ENCODE measurements at places on chromosomes 7 and 10.

- peaks cover 9% of the 10 kb centered on the region for H3K4me1 ChIP-seq
- H3K27me3 ChIP-seq, result no peaks in the 10 kb centered on the region
- H3K4me3 ChIP-seq, result no peak overlapping the region
- H3K27ac ChIP-seq, result peak overlapping the region; percentile 8
Measured at GRCh38 chr7:128747327-128748079, 8.3 kb downstream of the CALU start.

GRCh38 chr10:106894692-106895091, 269.8 kb downstream of the SORCS1 start:
- H3K36me3 ChIP-seq, result no peaks in the 10 kb centered on the region
- no peaks in the 10 kb centered on the region for H3K27me3 ChIP-seq
- H3K4me1 ChIP-seq, result peaks cover 11% of the 10 kb centered on the region
- H3K4me3 ChIP-seq, result no peak overlapping the region
- no peak for DNase-seq

- peaks cover 7% of the 10 kb centered on the region for H3K4me1 ChIP-seq
- H3K4me3 ChIP-seq, result no peak overlapping the region
- no peak overlapping the region for H3K27ac ChIP-seq
- DNase-seq, result no peak
Measured at GRCh38 chr10:74290708-74291107, 139.7 kb downstream of the ADK start.

DNA sequence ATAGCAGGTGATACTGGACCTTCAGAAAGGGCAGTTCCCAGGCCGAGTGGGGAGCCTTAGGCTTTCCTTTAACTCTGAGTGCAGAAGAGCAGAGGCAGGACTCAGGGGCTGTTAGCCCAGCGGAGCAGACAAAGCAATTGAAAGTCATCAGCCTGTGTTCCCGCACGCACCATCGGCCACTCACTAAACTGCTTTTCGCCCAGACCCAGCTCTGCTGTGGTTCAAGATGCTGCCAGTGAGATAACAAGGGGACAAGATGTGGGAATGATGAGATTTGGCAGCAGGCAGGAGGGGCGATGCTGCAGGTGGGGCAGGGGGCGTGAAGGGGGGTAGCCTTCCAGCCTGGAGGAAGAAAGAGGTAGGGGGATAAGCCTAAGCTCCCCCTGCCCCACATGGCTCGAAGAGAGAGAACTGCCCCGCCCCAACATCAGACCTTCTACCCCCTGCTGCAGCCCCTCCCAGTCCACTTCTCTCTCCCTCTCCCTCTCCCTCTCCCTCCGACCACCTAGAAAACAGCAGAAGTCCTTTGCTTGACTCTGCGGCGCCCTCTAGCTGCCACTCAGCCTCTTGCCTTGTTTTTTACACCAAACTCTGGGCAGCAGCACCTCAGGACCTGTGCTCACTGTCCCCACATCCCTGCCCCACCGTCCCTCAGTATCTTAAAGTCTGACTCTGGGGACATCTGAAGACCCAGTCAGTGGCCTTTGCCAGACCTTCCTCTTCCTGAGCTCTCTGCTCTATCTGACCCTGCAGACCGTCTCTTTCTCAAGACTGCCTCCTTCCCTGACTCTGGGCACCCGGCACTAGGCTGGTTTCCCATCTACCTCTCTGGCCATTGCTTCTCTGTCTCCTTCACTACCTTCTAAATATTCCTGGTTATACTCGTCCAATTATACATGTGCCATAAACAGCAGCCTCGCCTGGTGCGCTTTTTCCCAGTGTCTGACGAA, 110.5 kb downstream of the C10orf105 start:
- H3K4me3 ChIP-seq, result no peak overlapping the region
- no peaks in the 10 kb centered on the region for H3K27me3 ChIP-seq
- no peaks in the 10 kb centered on the region for H3K36me3 ChIP-seq
- H3K4me1 ChIP-seq, result peaks cover 17% of the 10 kb centered on the region

GRCh38 chr10:77405771-77406241, 231.8 kb downstream of the KCNMA1 start:
- H3K4me3 ChIP-seq, result no peak overlapping the region
- no peak overlapping the region for H3K27ac ChIP-seq
- peak; percentile 86 for DNase-seq
- H3K4me1 ChIP-seq, result no peaks in the 10 kb centered on the region
- no peaks in the 10 kb centered on the region for H3K36me3 ChIP-seq
- peaks cover 2% of the 10 kb centered on the region for H3K27me3 ChIP-seq

DNA sequence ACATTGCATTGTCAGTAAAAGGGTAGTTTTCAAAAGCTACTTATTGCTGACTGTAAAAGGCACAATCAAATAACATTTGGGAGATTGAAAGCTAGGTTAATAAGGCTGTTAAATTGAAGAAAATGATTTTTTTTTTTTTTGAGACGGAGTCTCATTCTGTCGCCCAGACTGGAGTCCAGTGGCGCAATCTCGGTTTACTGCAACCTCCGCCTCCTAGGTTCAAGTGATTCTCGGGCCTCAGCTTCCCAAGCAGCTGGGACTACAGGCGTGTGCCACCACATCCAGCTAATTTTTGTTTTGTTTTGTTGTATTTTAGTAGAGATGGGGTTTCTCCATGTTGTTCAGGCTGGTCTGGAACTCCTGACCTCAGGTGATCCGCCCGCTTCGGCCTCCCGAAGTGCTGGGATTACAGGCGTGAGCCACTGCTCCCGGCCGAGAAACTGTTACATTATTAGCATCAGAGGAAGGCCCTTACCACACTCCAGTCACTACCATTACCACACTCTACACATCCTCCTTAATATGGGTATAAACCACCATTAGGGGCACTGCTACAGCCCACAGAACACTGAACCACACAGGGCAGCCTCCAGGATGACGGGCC, 1.0 kb downstream of the CYP51A1 start:
- H3K4me3 ChIP-seq, result peak overlapping the region; percentile 95
- H3K36me3 ChIP-seq, result peaks cover 40% of the 10 kb centered on the region
- peak overlapping the region; percentile 99 for H3K27ac ChIP-seq
- H3K27me3 ChIP-seq, result no peaks in the 10 kb centered on the region
- peaks cover 20% of the 10 kb centered on the region for H3K4me1 ChIP-seq
- DNase-seq, result peak; percentile 41

DNA sequence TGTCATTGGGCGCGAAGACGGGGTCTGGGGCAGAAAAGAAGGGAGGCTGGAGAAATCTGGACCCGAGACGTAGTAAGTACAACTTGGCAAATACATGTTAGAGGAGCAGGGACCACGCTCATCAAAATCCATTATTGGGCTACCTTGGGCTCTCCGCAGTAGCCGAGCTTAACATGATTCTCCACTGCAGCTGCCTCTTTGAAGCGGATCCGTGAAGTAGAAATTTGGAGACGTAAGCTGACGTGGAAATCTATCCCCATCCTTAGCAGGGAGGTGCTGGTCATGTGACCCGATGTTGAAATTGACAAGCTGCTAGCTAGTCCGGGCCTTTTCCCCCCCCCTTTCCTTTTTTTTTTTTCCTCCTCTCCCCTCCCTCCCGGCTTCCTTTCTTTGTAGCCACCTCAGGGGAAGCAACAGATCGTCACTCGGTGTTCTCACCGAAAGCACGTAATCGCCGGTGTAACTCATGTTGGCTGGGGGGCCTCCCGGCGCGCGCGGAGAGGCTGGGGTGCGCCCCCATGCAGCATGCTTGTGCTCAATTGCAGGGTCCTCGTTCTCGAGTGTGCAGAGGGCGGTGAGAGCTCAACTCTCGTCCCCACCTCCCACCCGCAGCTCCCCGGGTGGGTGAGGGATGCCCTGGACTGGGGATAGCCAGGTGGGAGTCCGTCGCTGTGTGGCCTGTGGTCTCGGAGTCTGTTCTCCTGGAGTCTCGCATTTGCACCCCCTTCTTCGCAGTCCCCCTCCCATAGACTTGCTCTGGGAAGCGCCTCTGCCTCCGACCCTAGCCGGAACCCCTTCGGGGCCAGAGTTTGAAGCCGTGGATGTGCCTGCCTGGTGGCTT, at the start of gene HOXA11:
HOXA11 (minus strand) TSS at position 220 of the 841 bp plus-strand sequence; CDS start at position 132, 88 bp downstream.
- no peak within 1 kb of the TSS for H3K4me3 ChIP-seq
- no peak for DNase-seq
- H3K27me3 ChIP-seq, result peaks cover 84% of the 10 kb centered on the region
- peaks cover 22% of the 10 kb centered on the region for H3K4me1 ChIP-seq
- no peaks in the 10 kb centered on the region for H3K36me3 ChIP-seq
- no peak within 1 kb of the TSS for H3K27ac ChIP-seq

GRCh38 chr7:30433082-30433481, 45.5 kb downstream of the NOD1 start:
- peaks cover 2% of the 10 kb centered on the region for H3K36me3 ChIP-seq
- no peak for DNase-seq
- H3K4me1 ChIP-seq, result no peaks in the 10 kb centered on the region
- no peak overlapping the region for H3K4me3 ChIP-seq
- H3K27ac ChIP-seq, result no peak overlapping the region

DNA sequence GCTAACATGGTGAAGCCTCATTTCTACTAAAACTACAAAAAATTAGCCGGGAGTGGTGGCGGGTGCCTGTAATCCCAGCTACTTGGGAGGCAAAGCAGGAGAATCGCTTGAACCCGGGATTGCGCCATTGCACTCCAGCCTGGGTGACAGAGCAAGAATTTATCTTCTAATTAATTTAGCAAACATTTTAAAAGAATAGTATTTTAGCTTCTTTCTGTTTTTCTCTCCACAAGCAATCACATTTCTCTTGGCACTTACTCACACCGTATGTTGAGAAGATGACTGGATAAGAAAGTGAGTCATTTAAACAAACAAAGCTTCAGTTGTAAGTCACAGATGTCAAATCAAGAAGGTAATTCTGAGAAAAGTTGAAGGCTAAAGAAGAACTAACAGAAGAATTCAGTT, 264.0 kb downstream of the ARL4A start:
- H3K27me3 ChIP-seq, result no peaks in the 10 kb centered on the region
- no peak for DNase-seq
- H3K4me1 ChIP-seq, result peaks cover 10% of the 10 kb centered on the region

- H3K4me3 ChIP-seq, result no peak overlapping the region
- H3K27me3 ChIP-seq, result peaks cover 3% of the 10 kb centered on the region
- H3K36me3 ChIP-seq, result no peaks in the 10 kb centered on the region
- H3K4me1 ChIP-seq, result no peaks in the 10 kb centered on the region
Measured at GRCh38 chr7:129090300-129090907, 35.5 kb upstream of the TNPO3 start.

GRCh38 chr7:14055813-14056212, 66.3 kb upstream of the ETV1 start:
- H3K27ac ChIP-seq, result no peak overlapping the region
- DNase-seq, result no peak
- H3K4me3 ChIP-seq, result no peak overlapping the region

- H3K27me3 ChIP-seq, result peaks cover 4% of the 10 kb centered on the region
- no peaks in the 10 kb centered on the region for H3K4me1 ChIP-seq
- H3K27ac ChIP-seq, result no peak overlapping the region
- H3K36me3 ChIP-seq, result no peaks in the 10 kb centered on the region
- DNase-seq, result peak; percentile 30
Measured at GRCh38 chr10:12656518-12657142, 307.3 kb downstream of the CAMK1D start.

DNA sequence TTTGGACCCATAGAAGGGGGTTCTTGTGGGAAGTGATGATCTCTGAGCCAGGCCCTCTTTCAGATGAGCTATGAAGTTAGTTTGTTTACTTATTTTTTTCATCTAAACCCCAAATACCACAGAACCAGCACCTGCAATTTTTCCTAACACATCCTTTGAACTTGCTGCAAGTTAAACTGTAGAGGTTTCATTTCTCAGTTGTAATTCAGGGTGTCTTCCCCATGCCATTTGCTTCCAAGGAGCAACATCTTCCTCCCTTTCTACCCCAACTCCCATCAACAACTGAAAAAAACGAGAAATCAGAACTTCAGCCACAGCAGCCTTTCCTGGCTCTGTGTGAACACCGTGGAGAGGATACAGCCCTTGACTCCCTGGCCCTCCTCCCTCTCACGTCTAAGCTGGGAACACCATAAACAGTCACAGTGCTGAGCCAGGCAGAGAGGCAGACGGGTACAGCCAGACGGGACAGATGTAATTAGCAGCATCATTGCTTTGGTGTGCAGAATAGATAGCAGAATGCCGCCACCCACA, 63.6 kb downstream of the RGS10 start:
- H3K27me3 ChIP-seq, result peaks cover 5% of the 10 kb centered on the region
- H3K4me1 ChIP-seq, result no peaks in the 10 kb centered on the region
- no peaks in the 10 kb centered on the region for H3K36me3 ChIP-seq
- no peak overlapping the region for H3K4me3 ChIP-seq

DNA sequence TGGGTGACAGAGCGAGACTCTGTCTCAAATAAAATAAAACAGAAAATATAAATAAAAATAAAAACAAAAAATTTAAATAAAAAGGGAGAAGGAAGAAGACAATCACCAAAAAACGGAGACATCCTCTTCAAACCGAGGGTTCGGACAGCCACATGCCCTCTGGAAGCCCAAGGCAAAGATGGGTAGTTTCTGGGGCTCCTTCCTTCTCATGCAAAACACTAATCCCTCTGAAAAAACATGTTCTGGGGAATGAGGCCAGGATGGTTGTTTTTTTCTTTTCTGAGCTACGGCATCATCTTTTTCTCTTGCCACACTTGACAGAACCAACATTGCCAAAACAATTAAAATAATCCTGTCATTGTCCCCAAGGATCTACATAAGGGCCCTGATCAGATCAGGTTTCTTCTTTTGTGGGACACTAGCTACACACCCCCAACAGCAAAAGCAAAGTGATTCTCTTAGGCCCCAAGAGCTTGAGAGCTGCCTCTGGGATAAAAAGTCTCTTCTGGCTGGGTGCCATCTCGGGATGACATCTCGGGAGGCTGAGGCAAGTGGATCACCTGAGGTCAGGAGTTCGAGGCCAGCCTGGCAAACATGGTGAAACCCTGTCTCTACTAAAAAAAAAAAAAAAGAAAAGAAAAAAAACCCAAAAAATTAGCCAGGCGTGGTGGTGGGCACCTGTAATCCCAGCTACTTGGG, 14.2 kb upstream of the POR start:
- H3K4me1 ChIP-seq, result peaks cover 9% of the 10 kb centered on the region
- no peak overlapping the region for H3K27ac ChIP-seq
- no peak overlapping the region for H3K4me3 ChIP-seq
- H3K36me3 ChIP-seq, result no peaks in the 10 kb centered on the region

- DNase-seq, result no peak
- H3K36me3 ChIP-seq, result no peaks in the 10 kb centered on the region
- no peak overlapping the region for H3K4me3 ChIP-seq
- H3K4me1 ChIP-seq, result no peaks in the 10 kb centered on the region
Measured at GRCh38 chr7:47726047-47726726, 144.3 kb upstream of the TNS3 start.

DNA sequence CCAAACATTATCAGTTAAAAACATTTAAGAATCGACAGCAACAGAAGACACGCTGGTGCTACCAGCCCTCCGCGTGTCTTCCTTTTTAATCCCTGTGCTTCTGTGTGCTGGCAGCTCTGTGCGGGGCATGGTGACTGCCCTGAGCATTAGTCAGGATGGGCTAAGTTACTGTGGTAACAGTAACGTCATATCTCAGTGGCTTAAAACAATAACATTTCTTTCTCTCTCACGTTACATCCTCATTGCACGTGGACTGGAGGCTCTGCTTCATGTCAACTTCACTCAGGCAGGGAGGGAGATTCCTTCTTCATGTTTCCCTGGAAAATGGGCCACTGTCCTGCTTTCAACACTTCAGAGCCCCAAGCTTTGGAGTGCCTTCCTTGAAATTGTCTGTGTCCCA, 378.5 kb downstream of the CCSER2 start:
- no peak overlapping the region for H3K27ac ChIP-seq
- H3K27me3 ChIP-seq, result no peaks in the 10 kb centered on the region
- no peaks in the 10 kb centered on the region for H3K36me3 ChIP-seq
